Left kidney (tissue), 8 donors: ENCODE measurements at places on chromosomes 16 and 17. TPM values are rescaled to one million over a fixed set of nuclear protein-coding genes. Genes with fewer than 3 reads are reported as not detected.

The KRT24 gene
- not detected for polyA plus RNA-seq

The SNF8 gene
- polyA plus RNA-seq = 104 TPM

The RDM1 gene
- 3.1 TPM for polyA plus RNA-seq

The LDHD gene
- 4.1 TPM for polyA plus RNA-seq

The EVI2B gene
- polyA plus RNA-seq = 2.0 TPM

The FGF11 gene
- 6.1 TPM for polyA plus RNA-seq
